ENCODE measurements at places on chromosomes 3 and 15. TPM values are rescaled to one million over a fixed set of nuclear protein-coding genes. Genes with fewer than 3 reads are reported as not detected.

DNA sequence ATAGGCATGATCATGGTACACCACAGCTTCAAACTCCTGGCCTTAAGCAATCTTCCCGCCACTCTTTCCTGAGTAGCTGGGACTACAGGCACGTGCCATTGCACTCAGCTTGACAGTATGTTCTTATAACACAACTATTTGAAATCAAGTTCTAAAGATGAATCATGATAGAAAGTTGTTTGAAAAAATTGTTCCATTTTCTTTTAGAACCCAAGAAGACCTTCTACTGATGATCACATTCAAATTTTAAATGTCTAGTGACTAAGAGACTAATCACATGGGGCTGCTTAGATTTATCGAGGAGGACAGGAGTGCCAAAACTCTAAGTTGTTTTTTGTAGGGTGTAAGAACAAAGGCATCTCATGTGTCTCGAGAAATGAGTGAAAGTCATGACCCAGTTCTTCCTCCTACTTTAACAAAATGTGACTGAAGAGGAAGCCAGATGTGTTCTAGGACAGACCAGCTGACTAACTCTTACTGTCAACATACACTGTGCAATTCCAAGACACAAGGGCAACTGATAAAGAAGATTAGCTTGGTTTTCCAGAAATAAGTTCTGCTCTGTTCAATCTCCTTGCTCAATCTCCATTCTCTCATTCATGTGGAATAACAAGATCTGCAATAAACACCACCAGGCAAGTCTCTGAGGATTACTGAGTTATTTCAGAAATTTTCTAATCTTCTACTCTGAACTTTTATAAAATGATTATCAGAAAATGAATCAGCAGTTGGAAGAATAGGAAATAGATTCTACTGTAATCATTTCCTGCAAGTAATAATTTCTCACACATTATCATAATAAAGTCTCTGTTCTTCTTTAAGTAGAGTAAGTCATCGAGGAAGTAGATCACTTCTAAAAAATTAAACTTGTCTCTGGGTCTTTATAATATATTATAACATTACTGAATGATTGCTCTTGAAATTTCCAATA, 122.6 kb upstream of the CCNL1 start:
- DNase-seq: no peak
- H3K4me3 ChIP-seq: no peak overlapping the region
- no peaks in the 10 kb centered on the region for H3K4me1 ChIP-seq
- H3K36me3 ChIP-seq: no peaks in the 10 kb centered on the region

DNA sequence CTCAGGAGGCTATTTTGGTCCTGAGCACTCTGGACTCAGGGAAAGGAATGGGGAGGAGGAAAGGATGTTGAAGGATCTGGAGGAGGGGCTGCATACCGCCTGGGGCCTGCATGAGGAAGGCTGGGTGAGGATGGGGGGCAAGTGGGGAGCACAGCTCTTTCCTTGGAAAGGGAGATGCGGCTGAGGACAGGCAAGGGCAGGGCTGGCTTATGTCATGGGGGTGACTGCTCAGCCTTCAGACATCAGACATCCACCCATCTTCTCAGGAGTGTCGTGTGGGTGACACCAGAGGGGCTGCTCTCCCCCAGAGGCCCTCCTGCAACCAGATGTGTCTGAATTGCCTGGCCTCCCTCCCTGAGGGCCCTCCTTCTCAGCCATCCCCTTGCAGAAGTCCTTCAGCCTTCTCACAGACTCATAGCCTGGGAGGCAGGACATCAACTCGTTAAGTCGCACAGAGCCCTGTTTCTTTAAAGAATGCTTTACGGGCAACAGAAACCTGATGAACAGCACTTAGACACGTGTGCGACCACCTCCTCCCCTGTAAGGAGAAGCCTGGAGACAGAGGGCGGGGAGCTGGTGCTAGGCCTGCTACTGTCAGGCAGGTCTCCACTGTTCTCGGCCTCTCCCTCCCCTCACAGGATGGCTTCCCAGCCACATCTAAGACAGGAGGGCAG, 252.3 kb downstream of the OCA2 start:
- no peaks in the 10 kb centered on the region for H3K27me3 ChIP-seq
- no peaks in the 10 kb centered on the region for H3K4me1 ChIP-seq
- no peak for DNase-seq
- H3K27ac ChIP-seq: no peak overlapping the region
- no peaks in the 10 kb centered on the region for H3K36me3 ChIP-seq
- H3K4me3 ChIP-seq: no peak overlapping the region

- no peak for DNase-seq
These were observed 1063.9 kb downstream of the ROBO1 start for GRCh38 chr3:78703944-78704343.

- no peaks in the 10 kb centered on the region for H3K36me3 ChIP-seq
- no peak overlapping the region for H3K4me3 ChIP-seq
These were observed 79.6 kb downstream of the SUMF1 start for GRCh38 chr3:4387210-4388204.

DNA sequence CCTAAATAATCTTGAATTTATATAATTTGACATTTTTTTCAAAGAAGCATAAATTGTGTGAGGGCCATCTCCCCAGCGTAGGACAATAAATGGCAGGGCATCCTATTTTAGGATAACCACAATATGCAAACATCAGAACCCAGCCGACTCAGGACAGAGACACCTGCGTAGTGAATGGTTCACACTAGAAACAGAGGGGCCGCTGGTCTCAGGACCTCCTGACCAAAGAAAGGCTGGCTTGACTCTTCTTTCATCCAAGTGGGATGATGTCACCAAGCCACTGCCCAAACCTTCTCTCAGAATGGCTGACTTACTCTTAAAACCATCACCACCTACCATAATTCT, 162.1 kb downstream of the FOXP1 start:
- DNase-seq: no peak
- no peaks in the 10 kb centered on the region for H3K36me3 ChIP-seq
- H3K4me1 ChIP-seq: peaks cover 9% of the 10 kb centered on the region
- H3K4me3 ChIP-seq: no peak overlapping the region
- no peaks in the 10 kb centered on the region for H3K27me3 ChIP-seq

DNA sequence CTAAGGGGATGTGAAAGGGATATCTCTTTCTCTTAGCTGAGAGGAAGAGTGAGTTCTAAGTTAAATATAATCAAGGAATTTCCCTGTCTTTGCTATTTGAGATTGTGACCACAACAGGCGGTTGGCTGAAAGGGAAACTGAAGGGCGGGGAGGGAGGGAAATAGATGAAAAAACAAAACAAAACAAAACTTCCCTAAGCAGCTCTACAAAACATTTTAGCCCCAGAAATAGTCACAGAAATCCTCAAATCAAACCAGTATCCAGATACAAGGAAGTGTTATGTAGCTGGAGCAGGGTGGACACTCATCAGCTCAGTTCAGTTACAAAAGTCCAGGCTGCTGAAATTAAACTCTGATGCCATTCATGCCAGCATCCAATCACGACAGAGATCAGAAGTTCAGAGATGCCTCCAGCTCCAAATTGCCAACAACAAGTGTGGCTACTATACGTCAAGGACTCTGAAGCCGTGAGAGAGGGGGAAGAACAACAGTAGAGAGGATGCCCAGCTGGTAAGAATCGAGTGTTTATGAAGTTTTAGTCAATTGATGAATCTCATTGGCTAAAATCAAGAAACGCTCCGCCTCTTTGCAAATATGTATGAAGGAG, 319 bp upstream of the TP63 start:
- H3K27ac ChIP-seq: no peak overlapping the region
- DNase-seq: no peak
- no peak overlapping the region for H3K4me3 ChIP-seq

COLQ gene
- total RNA-seq: 1.8 TPM

Measured in body of pancreas (tissue), 4 donors.